SK-N-SH (cell line): ENCODE measurements at places on chromosomes 3 and 15. TPM values are rescaled to one million over a fixed set of nuclear protein-coding genes. Genes with fewer than 3 reads are reported as not detected.

The FILIP1L gene
- 26.8 and 35.9 TPM in 2 replicates for polyA plus RNA-seq

The FAM107A gene
- 0.02 TPM in 1 of 2 replicates, not detected in the other for polyA plus RNA-seq

The VEPH1 gene
- 6.0 and 11.3 TPM in 2 replicates for polyA plus RNA-seq

The GPR171 gene
- not detected in 2 replicates for polyA plus RNA-seq

The OR5K2 gene
- polyA plus RNA-seq, result not detected in 2 replicates

The FBXO40 gene
- not detected in 2 replicates for polyA plus RNA-seq

The MST1R gene
- polyA plus RNA-seq, result 0.23 and 0.36 TPM in 2 replicates

The CACNA2D2 gene
- polyA plus RNA-seq, result 1.1 and 2.8 TPM in 2 replicates

The LRRC15 gene
- 0.02 and 0.03 TPM in 2 replicates for polyA plus RNA-seq

The FEZF2 gene
- not detected in 2 replicates for polyA plus RNA-seq

The MUC4 gene
- polyA plus RNA-seq, result 0.06 and 0.07 TPM in 2 replicates

The B3GALNT1 gene
- polyA plus RNA-seq, result 0.15 and 0.32 TPM in 2 replicates

The CSPG5 gene
- 0.36 and 0.58 TPM in 2 replicates for polyA plus RNA-seq

DNA sequence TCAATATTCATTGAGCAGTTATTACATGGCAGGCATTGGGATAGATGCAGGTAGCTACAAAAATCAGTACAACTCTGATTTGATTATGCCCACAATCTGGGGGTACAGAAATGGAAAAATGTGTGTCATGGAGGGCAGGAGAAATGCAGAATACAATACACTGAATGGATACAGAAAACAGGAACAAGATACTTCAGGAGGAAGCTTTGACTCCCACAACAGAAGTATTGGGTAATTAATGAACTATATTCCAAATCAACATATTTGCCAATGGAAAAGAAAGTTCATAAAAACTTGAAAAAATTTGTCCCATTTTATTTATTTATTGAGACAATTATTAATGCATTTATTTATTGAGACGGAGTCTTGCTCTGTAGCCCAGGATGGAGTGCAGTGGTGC is 207.0 kb downstream of the SUCLG2 start:
- no peak overlapping the region for H3K27ac ChIP-seq
- no peaks in the 10 kb centered on the region for H3K36me3 ChIP-seq
- DNase-seq, result no peak
- no peaks in the 10 kb centered on the region for H3K27me3 ChIP-seq
- H3K4me3 ChIP-seq, result no peak overlapping the region

GRCh38 chr15:74340150-74340549 is 27.3 kb downstream of the CYP11A1 start:
- no peak for DNase-seq
- H3K27ac ChIP-seq, result no peak overlapping the region
- no peaks in the 10 kb centered on the region for H3K36me3 ChIP-seq

GRCh38 chr15:31501536-31502157 is 175.0 kb downstream of the KLF13 start:
- no peak overlapping the region for H3K4me3 ChIP-seq
- H3K27ac ChIP-seq, result no peak overlapping the region
- DNase-seq, result no peak
- no peaks in the 10 kb centered on the region for H3K36me3 ChIP-seq
- H3K27me3 ChIP-seq, result no peaks in the 10 kb centered on the region
- H3K4me1 ChIP-seq, result peaks cover 21% of the 10 kb centered on the region

DNA sequence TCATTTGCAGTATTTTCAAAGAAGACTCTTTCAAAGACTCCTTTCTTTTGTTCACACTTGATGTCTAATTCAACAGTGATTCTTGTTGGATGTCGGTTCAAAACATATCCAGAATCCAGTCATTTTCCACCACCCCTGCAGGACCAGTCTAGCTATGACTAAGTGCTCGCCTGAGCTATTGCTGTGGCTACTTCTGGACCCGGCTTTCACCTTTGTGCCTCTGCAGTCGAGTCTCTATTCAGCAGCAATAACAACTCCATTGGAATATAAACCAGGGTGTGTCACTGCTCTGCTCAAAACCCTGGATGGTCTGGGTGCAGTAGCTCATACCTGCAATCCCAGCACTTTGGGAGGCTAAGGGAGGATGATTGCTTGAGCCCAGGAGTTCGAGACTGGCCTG is 55.0 kb downstream of the PRICKLE2 start:
- H3K27me3 ChIP-seq, result no peaks in the 10 kb centered on the region
- no peaks in the 10 kb centered on the region for H3K36me3 ChIP-seq
- no peak overlapping the region for H3K27ac ChIP-seq
- no peak for DNase-seq
- H3K4me3 ChIP-seq, result no peak overlapping the region

DNA sequence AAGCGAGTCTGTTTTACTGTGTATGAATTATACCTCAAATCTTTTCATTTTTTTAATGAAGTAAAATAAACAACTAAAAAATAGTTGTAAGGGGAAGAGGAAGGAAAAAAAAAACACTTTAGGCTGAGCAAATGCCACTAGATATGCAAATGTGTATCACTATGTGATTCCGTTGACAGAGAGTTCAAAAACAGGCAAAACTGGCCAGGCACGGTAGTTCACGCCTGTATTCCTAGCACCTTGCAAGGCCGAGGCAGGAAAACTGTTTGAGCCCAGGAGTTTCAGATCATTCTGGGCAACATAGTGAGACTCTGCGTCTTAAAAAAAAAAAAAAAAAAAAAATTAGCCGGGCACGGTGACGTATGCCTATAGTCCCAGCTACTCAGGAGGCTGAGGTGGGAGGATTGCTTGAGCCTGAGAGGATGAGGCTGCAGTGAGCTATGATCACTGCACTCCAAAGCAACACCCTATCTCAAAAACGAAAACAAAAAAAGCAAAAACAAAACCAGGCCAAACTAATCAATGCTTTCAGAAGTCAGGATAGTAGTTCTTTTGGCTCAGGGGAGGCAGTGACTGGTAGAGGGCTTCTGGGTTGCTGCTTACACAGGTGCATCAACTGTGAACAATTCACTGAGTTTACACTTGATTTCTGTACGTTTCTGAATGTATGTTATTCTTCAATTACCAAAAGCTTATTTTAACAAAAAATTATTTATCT is 7.4 kb downstream of the PRC1 start:
- peaks cover 11% of the 10 kb centered on the region for H3K4me1 ChIP-seq
- DNase-seq, result no peak
- H3K27me3 ChIP-seq, result no peaks in the 10 kb centered on the region
- H3K36me3 ChIP-seq, result peaks cover 7% of the 10 kb centered on the region

GRCh38 chr3:153749070-153749610 is 372.1 kb upstream of the ARHGEF26 start:
- no peak overlapping the region for H3K27ac ChIP-seq
- H3K4me1 ChIP-seq, result no peaks in the 10 kb centered on the region
- H3K27me3 ChIP-seq, result no peaks in the 10 kb centered on the region
- no peak for DNase-seq
- no peak overlapping the region for H3K4me3 ChIP-seq

GRCh38 chr3:123660900-123661299 is 76.0 kb upstream of the HACD2 start:
- H3K27ac ChIP-seq, result peak overlapping the region; percentile 80
- H3K36me3 ChIP-seq, result peaks cover 78% of the 10 kb centered on the region
- H3K4me3 ChIP-seq, result no peak overlapping the region

DNA sequence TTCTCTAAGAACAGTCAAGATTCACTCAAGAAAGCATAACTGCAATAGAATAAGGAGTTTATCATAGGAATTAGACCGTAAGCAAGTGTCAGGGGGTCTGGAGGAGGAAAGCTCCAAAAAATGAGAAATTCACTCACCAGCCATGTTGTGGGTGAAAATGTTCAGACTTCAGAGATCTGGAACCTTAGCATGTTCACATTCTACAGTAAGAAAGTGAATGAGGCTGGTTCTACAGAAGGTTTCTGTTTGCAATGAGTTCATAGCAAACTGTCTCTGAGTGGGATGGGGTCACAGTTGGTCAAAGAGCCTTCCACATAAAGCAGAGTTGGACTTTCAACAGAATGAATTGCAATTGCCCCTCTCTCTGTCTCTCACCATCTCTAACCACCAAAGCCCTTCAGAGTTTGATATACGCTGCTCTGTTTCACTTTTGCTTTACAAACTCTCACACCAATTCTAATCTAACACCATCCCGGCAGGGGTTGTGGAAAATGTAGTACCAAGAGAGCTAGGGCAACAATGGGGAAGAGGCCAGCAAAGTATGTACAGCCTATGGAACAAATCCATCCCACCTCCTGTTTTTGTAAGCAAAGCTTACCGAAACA is 581.8 kb upstream of the UBE2E2 start:
- H3K27ac ChIP-seq, result no peak overlapping the region
- no peak for DNase-seq
- H3K4me3 ChIP-seq, result no peak overlapping the region
- H3K4me1 ChIP-seq, result no peaks in the 10 kb centered on the region
- H3K27me3 ChIP-seq, result no peaks in the 10 kb centered on the region

DNA sequence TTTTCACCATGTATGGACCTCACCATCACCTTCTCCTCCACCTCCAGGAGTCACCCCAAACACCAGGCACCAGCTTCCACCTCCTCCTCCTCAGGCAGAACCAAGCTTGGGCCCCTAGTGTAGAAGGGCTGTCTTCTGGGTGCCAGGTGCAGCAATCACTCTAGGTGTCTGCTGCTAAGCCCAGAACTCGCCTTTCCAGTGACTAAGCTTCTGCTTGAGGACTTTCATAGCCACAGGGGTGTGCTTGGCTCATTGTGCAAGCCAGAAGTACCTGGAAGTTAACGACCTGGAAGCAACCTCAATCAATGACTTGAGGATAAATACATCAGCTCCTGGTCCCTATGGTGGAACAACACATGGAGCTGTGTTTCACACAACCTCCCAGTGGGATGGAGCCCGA is 49.8 kb upstream of the PXYLP1 start:
- no peak for DNase-seq
- no peak overlapping the region for H3K4me3 ChIP-seq
- no peaks in the 10 kb centered on the region for H3K36me3 ChIP-seq
- no peak overlapping the region for H3K27ac ChIP-seq

DNA sequence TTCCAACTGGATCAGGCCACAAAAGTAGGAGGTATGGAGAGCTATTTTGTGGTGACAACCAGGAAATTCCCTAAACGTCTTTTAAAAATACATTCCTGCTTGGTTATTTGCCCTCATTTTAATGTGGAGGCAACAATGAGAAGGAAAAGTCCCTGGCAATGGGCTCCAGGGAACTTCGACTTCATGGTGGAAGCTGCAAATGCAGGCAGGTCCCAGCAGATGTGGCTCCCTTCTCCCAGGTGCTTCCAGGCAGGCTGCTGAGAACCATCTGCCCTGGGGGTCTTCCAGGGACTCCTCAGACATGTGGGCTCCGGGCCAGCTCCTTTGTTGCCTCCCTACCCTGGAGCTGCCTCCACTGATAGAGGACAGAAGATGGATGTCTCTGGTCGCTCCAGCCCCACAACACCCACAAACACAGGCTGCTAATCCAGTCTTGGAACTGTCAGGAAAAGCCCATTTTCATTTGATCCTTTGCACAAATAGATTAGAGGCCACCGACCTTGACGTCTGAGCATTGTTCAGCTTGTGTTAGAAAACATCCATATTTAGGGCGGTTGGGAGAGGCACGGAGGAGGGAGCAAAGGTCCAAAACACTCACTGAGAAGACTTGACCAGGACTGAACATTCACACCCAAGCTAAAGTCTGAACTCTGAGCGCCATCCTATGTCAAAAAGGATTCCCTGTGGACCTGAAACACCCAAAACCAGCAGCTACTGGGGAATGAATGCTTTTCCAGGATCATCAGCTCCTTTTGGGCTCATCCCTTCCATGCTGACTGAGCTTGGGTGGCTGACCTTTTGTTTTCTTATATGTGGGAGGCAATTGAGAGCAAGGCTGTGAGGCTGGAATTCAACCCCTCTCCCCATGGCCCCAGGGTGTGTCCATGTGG is 30.2 kb upstream of the SLCO2A1 start:
- H3K36me3 ChIP-seq, result no peaks in the 10 kb centered on the region
- no peak overlapping the region for H3K27ac ChIP-seq
- no peaks in the 10 kb centered on the region for H3K27me3 ChIP-seq

DNA sequence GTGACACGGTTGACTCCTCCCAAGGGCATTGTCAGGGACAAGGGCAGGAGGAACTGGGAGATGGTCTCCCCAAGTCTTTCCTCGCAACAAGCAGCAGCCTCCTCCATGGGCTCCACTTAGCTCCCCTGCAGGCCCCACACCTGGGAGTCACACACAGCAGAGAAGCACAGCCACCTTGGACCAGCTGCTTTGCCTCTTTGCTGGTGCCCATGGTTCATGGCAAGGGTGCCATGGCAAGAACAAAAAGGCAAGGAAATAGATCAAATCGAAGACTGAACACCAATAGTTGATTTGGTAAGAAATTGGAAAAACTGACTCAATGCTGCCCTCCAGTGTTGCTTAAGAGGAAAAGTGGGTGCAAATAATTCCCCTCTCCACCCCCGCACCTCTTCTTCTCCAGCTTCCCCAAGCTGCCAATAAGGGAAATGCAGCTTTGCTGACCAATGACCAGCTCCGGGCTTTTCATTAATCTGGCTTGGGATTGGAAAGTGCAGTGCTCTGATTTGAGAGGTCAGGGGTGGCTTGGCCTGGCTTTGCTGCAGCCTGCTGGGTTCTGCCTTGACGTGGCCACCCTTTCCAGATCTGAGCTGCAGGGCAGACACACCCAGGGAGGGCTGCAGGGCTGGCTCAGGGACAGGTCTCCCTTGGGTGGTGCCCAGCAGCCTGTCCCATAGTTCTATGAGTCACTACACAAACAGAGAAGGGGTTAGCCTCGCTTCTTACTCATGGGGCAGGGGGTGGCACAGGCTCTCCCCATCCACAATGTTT is 162.0 kb downstream of the KLF13 start:
- H3K4me1 ChIP-seq, result peaks cover 10% of the 10 kb centered on the region; the same call in 1 of the 2 replicates
- H3K27ac ChIP-seq, result no peak overlapping the region
- no peaks in the 10 kb centered on the region for H3K36me3 ChIP-seq
- no peaks in the 10 kb centered on the region for H3K27me3 ChIP-seq
- no peak overlapping the region for H3K4me3 ChIP-seq

GRCh38 chr3:160566499-160566898 is 1.1 kb upstream of the KPNA4 start:
- no peaks in the 10 kb centered on the region for H3K4me1 ChIP-seq
- no peaks in the 10 kb centered on the region for H3K27me3 ChIP-seq
- peaks cover 10% of the 10 kb centered on the region for H3K36me3 ChIP-seq
